NCI-H1694 (cell line): ENCODE measurements at places on chromosomes 5 and 9.
A peak's percentile ranks its signal among the peaks of the same experiment; 100 is the strongest.

GRCh38 chr5:71887680-71888079, 168.6 kb downstream of the CARTPT start:
- no peak for DNase-seq

DNA sequence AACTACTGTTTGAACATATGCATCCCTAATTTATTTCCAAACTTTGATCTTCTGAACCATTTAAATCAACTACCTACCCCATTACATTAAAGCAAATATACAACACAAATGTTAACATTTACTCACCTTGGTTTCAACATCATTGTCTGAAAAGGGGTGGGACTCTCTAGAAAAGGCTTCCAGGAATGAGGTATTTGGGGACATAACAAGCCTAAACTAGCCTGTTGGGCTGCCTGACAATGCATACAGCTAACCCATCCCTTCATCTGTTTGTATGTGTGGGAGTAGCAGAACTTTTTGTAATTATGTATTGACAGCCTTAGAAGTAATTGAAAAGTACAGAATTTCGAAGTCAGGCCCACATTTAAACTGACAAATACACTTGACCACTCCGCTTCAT, 2225.9 kb upstream of the C9orf72 start:
- no peak for DNase-seq

- peak; percentile 25 for DNase-seq
Observed at GRCh38 chr5:59174248-59174844, 591.5 kb downstream of the RAB3C start.

- no peak for DNase-seq
Observed at GRCh38 chr5:171863935-171864334, 78.3 kb downstream of the SMIM23 start.

DNA sequence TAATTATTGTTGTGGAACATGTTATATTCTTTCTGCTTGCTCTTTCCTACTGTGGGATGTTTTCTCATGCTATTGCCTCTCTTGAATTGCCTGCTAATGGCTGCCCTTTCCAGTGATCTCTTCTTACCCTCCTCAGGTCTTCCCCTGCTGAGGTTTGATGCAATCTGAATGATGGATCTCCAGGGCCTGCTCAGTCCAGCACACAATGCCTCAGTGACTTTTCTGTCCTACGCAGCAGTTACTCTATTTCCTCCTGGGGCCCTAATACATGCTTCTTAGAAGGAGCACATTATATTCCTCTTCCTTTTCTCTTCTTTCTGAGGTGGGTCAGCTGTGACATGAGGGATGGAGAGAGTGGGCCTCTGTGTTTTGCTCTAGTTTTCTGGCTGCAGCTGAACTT, at the start of gene SPINK14:
SPINK14 (plus strand) TSS at position 301 of the 400 bp plus-strand sequence. CDS start 1,187 bp downstream, outside the sequence.
- no peak for DNase-seq

DNA sequence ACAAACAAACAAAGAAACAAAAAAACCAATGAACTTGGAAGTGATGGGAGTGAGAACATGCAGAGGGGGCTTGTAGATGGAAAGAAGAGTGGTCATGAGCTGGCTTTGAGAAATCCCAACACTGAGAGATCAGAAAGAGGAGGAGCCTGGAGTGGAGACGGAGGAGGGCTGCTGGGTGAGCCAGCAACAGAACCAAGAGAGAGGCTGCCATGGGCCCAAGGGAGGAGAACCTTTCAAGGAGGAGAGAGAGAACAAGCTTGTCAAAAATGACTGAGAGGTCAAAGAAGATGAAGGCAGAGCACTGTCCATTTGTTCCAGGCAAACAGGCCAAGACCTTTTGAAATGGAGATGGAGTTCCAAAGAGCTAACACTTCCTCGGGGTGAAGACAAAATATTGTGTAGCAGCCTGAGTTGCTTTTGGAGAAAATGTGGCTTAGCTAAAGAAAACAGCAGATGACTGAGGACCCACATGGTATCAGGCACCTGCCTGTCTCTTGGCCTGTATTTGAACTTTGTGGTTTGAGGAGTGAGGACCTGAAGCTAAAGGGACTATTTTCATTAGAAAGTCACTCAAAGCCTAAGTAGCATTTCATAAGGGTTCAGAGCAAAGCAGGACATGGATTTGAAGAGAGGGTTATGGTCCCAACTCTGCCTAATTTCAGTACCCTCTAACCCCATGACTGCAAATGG, 13.1 kb downstream of the NSG2 start:
- no peak for DNase-seq

DNA sequence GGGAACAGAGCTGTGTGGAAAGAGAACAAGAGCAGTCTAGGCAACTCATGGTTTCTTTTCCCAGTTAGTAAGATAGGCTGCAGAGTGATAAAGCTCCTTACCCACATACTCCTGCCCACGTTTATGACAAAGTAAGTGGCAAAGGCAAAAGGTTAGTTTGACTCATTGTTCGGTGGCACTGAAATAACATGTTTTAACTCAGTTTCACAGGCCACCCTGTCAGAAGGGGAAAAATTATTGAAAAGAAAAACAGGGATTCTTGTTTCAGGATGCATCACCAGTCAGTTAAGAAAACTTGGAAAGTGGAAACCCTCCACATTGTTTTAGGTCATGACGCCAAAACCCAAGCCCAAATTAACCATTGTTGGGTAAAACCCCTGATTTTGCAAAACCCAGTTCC, 22.3 kb upstream of the DAB2 start:
- no peak for DNase-seq

DNA sequence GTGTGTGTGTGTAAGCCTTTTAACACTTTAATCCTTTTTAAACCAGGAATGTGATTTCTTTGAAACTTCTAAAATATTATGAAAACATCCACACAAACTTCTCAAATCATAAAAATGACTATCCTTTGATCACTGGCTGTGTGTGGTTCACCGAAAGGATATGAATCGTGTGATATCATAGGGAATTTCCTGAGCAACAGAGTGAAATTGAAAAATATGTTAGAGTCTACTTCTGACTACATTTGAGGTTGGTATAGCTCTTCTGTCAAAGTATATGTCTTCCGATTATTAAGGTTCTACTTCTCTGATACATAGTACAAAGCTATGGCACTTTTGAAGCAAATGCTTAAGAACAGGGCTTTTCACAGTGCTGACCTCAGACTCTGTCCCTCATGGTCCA, 40.3 kb downstream of the RGMB start:
- DNase-seq: no peak

- DNase-seq: no peak
Observed at GRCh38 chr5:137858223-137858916, 9.3 kb upstream of the MYOT start.

DNA sequence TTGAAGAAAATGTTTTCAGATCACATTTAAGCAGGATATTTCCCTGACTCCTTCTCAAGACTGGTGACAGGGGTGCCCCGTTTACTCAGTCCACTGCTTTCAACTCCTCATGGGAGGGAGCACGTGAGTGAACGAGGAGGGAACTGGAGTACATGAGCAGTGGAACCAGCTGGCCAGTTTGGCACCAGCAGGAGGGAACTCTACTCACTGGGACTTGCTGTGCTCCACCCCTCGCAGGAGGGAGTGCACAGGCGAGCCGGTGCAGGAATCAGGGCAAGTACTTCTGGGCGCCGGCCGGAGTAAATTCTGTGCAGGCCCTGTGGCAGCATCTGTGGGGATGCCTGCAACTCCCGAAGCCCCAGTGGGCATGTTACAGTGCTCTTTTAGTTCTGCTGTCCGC, 1941.1 kb upstream of the C9orf72 start:
- DNase-seq: no peak

DNA sequence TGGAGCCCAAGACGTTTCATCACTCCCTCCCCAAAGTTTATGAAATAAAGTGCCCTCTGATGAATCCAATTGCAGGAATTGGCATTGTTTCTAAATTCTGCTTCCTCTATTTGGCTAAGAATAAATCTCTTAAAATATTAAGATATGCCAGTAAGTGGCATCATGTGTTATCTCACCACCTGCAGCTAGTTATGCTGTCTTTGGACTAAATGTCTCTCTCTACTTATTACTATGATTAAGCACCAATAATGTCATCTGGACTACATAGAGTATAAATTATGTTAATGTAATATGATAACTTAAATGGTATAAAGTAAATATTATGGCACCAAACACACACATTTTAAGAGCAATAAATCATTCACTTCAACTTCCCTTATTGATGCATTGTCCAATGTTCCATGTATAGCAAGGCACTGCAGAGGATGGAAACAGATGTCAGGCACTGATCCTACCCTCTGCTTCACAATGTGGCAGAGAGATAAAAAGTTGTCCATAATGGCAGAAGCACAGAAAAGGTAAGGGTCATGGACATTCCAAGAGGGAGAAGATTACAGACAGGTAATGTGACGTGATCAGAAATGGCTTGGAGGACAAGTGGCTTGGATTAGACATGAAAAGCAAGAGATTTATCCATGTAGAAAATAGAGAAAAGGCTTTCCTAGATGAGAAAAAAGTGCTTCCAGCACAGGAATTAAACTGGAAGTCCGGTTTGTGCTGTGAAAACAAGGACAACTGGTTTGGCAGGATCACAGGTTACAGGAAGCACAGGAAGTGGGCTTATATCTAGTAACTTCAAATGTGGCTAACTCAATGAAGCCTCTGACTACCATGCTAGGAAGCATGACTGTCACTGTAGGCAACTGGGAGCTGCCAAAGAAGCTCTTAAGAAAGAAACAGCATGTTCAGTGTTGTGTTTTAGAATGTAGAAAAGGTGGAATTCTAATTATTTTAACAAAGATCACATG, 26.7 kb downstream of the MARCHF11 start:
- no peak for DNase-seq

DNA sequence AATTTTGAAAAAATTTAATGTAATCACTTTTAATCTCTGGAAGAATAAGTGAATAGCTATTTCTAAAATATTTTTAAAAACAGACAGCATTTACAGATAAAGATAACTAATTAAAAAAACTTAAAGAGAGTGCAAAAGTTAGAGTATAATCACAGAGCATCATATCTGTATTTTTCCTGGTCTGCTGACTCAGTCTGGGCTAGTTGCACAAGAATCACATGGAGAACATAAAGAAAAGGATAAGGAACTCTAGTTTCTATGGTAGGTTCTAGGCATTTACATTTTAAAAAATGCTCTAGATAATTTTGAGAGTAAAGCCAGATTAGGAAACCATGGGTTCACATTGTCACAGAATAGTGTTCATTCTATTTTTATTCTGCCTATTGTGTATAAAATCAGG, 347.4 kb downstream of the PSAT1 start:
- DNase-seq: no peak

- no peak for DNase-seq
Observed at GRCh38 chr9:14883310-14883944, 26.8 kb downstream of the FREM1 start.

- no peak for DNase-seq
Observed at GRCh38 chr5:40983781-40984180, 74.5 kb downstream of the C7 start.

DNA sequence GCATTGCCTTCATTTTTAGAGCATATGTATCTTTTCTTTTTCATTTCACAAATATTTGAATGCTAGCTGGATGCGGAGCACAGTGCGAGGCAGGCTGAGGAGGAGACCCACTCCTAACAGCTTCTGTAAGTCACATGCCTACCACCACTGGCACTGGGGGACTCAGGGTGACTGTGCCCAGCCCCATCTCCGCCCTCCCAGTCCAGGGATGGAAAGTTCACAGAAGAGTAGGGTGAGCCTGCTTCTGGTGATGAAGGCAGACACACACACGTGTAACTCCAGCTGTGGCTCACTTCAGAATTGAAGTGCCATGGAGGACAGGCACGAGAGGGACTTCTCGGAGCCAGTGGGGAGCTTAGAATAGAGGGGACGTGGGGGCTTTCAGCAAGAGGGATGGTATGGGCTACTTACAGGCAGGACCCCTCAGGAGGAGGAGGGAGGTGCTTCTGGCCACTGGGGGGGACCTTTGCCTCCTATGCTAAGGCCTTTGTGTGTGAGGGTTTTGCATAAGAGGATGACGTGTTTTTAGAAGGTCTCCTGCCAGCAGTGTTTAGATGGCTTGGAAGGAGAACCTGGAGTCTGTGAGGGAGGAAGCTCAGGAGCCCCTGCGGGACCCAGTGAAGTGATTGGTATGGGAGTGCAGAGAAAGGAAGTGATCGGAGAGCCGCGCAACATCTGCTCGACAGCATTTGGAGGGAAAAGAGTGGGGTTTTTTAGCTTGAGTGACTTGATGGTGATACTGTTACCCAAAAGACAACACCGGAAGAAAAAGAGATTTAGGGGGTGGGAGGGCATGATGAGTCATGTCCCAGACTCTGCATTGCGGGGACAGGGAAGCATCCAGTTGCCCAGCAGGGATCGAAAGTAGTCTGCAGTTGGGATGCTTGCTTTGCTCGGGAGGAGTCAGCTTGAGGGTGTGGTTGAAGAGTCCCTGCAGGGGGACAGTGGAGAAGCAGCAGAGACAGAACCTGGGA, 163.5 kb upstream of the OTULINL start:
- no peak for DNase-seq

GRCh38 chr5:178854284-178854683, 5.5 kb upstream of the ZNF354B start:
- no peak for DNase-seq

GRCh38 chr9:16421532-16421931, 448.9 kb downstream of the BNC2 start:
- no peak for DNase-seq

DNA sequence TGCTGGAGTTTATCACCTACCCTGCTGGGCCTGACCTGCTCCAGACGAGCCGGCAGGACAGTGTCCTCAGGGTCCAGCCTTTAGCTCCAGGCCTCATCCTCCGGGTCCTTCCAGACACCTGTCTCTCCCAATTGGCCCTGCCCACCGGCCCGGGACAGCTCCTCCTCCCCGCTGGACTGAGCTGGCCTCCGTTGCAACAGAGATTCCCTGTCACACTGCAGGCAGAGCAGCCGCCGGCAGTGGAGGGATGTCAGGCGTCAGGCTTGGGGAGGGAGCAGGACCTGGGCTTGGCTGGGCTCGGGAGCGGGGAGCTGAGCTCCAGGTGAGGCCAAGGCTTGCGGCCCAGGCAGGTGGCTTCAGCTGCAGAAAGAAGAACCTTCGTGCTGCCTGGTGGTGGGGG, 1.7 kb downstream of the KCNT1 start:
- DNase-seq: no peak

- DNase-seq: no peak
Observed at GRCh38 chr9:130539420-130540223, 39.8 kb upstream of the FUBP3 start.

DNA sequence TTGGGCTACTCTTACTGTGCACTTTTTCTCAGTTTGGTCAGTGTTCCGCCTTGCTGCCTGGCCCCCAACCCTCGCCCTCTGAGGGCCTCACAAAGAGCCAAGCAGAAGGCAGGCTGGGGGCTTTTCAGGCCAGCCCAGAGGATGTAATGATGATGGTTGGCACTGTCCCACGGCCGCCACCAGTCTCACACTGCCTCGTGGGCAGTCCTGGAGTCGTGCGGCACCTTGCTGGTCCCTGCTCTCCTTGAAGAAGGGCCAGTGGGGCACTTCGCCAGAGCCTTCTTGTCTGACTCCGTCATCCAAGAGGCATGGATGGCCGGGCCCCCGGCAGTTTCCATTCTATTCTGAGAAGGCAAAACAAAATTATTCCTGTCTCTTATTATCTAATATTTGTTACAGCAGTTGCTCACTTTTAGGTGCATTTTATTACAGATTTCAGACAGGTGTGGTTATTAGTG, 21.0 kb downstream of the TENT4A start:
- DNase-seq: no peak

- no peak for DNase-seq
Observed at GRCh38 chr5:158086856-158087255, 227.9 kb upstream of the CLINT1 start.
